ENCODE measurements at places on chromosomes 16 and 17. TPM values are rescaled to one million over a fixed set of nuclear protein-coding genes. Genes with fewer than 3 reads are reported as not detected.

Gene DNAAF8
- total RNA-seq: 0.06 TPM

DNA sequence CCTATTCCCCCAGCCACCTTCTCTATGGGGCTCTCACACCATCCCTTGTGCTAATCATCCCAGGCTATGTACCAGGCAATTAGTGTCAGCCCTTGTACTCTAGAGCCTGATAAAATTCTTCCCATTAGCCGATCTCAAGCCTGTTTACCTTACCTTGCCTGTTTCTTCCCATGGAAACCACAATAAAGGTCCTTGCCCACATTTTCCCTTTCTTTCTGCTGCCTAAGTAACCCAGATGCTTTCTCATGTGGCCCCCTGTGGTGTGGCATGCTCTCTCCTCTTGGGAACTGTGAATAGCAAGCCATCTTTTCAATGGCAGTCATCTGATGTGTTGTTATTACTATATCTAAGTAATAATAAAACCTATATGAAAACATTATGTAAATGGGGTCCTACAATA lies 265.8 kb upstream of the ELAC2 start:
- peaks cover 19% of the 10 kb centered on the region for H3K4me1 ChIP-seq
- DNase-seq: peak; percentile 25
- no peaks in the 10 kb centered on the region for H3K27me3 ChIP-seq
- no peaks in the 10 kb centered on the region for H3K36me3 ChIP-seq

GRCh38 chr17:7384489-7385081 lies 3.7 kb downstream of the TNK1 start:
- H3K27me3 ChIP-seq: no peaks in the 10 kb centered on the region
- H3K4me1 ChIP-seq: no peaks in the 10 kb centered on the region
- no peaks in the 10 kb centered on the region for H3K36me3 ChIP-seq
- DNase-seq: no peak

GRCh38 chr16:85148931-85149330 lies 36.7 kb upstream of the CIBAR2 start:
- no peak overlapping the region for H3K27ac ChIP-seq
- H3K4me1 ChIP-seq: peaks cover 74% of the 10 kb centered on the region
- H3K4me3 ChIP-seq: no peak overlapping the region
- H3K27me3 ChIP-seq: no peaks in the 10 kb centered on the region

DNA sequence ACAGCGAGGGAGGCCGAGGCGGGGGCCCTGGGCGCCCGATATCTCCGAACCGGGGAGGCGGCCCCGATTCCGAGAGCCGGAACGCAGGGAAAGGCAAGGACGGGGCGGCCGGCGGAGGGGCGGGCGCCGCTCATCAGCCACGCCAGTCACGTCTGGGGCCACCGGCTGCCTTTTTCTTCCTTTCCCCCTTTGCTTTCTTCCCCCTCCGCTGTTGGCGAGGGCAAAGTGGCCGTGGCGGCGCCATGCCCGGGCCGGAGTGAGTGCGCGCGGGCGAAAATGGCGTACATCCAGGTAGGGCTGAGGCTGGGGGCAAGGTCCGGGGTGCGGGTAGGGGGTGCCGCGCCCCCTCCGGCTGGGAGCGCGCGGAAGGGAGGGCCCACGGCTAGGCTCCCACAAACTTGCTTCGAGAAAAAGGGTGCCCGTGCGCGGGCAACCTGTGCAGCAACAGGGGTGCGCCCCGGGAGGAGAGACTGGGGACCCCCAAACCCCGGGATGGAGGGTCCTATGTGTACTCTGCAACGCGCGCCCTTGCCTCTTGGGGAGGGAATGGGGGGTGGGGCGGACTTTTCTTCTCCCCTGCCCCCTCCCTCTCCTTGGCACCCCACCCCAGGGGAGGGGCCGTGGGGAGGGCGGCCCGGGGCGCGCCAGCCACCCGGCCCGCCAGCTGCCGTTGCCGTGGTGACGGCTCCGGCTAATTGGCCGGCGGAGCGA lies 486 bp downstream of the SYT17 start:
- H3K4me1 ChIP-seq: 0 out of 2 replicates have a peak, but pooled peaks cover 4% of the 10 kb centered on the region
- peak overlapping the region; percentile 79 for H3K27ac ChIP-seq
- no peaks in the 10 kb centered on the region for H3K27me3 ChIP-seq
